T-helper 2 cell treated with Interferon-gamma antibody and Interleukin-4, amounts not matched to agents 5 μg/mL and 100 μg/mL, for 36 hours (primary cell): ENCODE measurements at places on chromosomes 1 and 21.

DNA sequence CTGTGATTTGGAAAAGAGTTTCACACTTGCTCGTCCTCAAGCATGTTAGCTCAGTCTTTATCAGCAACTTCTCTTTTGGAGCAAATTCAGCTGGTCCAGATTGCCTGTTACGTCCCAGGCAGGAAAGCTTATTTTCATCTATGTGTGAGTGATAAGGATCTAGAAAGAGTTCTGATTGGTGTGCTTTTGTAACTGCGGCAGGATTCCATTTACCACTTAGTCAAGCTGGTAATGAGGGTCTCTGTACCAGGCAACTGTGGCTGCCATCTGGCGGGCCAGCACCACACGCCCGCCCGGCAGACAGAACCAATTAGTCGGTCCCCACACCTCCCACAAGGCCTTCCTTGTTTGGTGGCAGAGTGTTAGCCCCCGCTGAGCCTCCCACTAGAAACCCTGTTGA lies 21.0 kb downstream of the C1orf87 start:
- DNase-seq, result no peak

DNA sequence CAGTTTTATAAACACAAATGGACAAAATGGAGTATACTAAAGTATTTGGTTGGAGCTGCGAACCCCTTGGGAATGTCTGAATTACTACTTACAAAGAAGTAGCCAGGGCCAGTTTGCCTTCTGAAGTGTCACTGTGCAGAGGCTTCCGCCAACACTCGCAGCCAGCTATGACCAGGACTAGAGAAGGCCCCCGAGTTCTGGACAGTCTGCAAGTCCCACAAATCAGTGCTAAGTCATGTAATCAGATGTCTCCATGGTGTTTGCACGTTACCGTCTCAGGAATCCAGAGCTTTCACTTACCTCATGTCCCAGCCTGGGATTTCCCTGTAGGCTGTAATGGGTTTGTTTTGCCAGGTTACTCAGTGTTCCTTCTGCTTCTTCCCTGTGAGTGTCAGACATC lies 106.6 kb upstream of the SPAG17 start:
- DNase-seq, result no peak

DNA sequence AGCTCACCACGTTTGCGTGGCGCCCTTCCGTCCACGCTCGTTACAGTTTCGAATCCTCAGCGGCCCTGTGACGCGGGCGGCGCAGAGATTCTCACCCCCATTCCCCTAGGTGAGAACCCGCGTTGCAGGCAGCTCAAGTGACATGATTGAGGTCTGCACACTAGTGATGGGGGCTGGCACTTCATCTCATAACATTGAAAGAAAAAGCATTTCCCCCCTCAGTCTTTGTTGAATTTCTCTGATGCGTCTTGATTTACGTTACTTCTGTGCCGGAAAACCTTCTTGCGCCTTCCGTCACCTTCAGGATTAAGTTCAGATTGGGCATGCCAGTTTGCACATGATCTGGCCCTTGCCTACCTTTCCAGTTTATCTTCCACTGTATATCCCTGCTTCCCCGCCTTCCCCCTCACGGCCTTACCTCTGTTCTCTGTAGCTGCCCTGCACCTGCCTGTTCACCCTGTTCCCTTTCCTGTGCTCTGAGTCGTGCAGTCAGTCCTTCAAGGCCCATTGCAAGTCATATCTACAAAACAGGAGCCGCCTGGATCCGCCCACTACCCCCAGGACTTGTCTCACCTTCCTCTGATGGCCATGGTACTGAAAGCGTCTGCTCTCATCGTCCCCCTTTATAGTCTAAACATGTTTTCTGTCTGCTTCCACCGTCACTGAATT lies 1.1 kb downstream of the CTPS1 start:
- DNase-seq, result peak; percentile 44

DNA sequence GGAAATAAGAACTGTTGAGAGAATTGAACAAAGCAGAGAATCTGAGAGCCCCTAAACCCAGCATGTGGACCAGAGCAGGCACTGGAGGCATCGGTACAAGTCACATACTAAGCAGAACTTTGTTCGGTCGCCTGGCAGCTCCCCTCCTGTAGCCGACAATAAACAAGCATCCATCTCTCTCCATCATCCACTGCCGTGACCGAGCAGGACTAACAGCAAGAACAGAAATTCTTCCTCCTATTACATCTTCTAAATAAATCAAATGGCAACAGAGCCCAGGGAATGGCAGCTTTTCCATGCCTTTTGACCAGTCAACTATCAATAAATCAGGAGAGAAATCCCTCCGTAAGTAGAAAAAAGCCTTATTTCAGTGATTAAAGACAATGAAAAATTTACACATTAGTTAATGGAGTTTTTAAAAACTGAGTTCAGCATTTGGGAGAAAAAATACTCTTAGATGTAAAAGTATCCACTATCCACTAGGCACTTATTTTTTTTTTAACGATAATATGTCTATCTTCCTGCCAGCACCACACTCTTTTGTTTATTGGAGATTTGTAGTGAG lies 36.5 kb downstream of the PTPN14 start:
- no peak for DNase-seq

GRCh38 chr1:214312530-214313051 lies 31.6 kb downstream of the SMYD2 start:
- DNase-seq, result no peak

DNA sequence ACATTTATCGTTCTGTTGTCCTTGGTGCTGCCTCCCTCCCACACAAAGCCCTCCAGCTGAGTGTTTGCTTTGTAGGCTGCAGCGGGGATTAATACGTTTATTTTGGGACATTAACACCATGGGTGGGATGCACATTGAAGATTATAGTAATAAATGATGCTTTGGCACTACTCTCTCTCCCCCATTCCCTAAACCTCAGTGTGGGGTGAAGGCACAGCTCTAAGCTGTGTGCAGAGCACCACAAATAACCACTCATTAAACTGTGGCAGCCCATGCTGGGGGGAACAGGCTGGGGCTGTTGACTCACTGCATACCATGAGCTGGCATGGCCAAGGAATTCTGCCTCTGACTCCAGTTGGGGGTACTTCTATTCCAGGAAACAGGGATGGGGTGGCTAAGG lies 7.7 kb downstream of the PCP4L1 start:
- DNase-seq, result no peak

GRCh38 chr1:91842056-91842455 lies 43.9 kb downstream of the TGFBR3 start:
- DNase-seq, result no peak

- DNase-seq, result no peak
These were observed 8.0 kb downstream of the TNFRSF9 start for GRCh38 chr1:7932524-7933138.

DNA sequence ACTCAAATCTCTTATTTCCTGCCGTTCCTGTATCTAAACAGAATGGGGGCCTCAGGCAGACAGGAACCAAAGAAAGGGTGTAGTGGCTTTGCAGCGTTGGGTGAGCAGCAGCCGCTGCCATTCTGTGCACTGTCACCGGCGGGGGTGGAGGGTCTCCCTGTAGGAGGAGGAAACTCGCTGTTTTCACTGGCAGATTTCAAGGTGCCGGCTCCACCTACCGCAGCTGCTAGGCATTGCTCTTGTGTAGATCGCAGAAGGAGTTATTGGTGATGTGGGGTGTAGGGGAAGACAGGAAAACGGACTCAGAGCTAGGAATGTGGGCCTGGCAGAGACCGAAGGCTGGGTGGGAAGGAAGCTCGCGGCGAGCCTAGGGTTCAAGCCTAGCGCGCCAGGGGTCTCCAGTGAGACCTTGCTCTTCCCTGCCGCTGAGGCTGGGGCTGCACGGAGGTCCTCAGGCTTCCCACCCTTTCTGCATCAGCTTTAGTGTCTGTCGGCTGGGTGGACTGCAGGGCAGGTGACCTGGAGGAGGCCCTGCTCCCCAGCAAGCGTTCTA lies 20.8 kb downstream of the ATP5PO start:
- peak; percentile 58 for DNase-seq

DNA sequence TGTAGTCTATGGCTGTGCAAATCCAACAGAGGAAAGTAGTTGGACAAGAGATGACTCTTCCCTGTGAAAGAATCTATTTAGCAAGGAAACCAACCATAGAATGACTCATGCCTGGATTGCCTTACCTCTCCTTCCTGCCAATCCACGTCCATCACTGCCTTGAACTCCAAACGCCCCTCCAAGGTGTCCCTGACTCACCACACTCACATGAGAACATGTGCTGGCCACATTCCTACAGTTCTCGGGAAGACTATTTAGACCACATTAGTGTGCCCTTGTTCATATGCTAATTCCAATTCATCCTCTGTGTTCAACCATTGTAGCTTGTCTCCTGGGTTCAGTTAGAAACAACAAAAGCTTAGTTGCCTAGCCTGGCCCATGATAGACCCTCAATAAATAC lies 157.3 kb downstream of the SLC30A10 start:
- no peak for DNase-seq

- DNase-seq, result no peak
These were observed 13.3 kb downstream of the H6PD start for GRCh38 chr1:9247894-9248293.

- DNase-seq, result no peak
These were observed 21.0 kb downstream of the PDE9A start for GRCh38 chr21:42674351-42674940.

DNA sequence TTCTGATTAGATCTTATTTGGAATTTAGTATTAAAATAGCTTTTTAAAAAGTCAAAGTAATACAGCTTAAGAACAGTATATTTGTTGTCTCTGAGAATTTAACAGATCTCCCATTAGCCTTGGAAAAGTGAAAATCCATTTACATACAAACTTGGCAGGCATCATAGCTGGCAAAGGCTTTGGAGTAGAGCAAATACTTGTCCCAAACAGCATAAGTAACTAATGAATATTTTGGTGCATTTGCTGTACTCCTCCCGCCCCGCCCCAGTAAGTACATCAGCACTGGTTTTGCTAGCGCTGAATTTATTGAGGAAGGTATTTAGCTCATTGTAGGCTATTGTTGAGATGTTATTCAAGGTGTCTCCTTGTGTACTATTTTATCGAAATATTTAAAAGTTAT lies 417.7 kb upstream of the KAZN start:
- DNase-seq, result no peak

GRCh38 chr21:45277101-45278045 lies 10.3 kb downstream of the POFUT2 start:
- DNase-seq, result no peak

DNA sequence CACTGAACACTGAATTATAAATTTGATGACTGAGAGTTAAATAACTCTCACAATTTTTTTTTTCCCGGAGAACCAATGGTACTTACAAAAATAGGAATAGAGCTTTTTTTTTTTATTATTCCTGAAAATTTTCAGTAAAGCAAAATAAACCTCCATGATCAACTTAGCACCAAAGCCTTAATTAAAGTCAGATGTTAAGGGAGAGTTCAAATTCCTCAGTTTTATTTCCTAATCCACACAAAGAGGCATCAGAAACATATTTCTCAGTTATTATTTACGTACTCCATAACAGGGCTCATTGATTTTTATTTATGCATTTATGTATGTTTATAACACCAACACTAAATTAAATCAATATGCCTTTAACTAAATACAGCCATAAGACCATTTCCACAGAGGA lies 55.5 kb downstream of the PLPPR5 start:
- no peak for DNase-seq

DNA sequence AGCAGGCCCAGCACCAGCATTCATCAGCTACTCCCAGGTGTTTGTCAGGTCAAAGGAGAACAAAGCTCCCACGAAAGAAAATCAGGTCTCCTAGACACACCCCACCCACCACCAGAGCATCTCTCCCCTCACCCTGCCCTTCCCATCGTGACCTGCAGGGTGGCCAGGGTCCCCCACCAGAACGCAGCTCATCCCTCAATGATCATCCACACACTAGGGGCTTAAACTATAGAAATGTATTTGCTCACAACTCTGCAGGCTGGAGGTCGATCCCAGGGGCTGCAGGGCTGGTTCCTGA lies 97.4 kb downstream of the RIPK4 start:
- DNase-seq, result no peak
